Right lobe of liver (tissue), 6 donors: ENCODE measurements at places on chromosomes 6 and 20.

DNA sequence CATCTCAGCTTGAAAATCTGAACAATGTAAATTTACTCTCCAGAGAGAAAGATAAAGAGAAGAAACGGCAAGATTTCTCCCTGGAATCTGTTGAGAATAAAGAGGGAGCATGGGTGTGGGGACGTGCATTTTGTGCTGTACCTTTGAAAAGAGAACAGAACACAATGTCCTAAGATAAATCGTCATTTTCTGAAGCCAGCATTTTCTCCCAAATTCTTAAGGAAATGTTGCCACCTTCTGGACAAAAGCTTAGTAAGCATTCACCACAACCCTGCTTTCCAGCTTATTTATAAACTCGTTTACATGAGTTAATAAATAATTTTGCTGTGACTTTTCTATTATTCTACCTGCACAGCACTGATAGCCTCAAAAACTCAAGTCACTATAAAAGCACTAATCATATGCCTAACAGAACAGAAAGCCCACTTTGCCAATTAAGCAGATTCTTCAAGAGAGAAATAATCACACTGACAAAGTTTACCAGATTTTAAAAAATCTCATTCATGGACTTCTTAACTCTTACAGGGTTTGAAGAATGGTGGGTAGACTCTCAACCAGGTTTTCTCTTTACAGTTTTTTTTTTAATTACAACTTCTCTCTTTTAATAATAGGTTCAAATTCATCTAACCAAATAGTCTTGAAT is 155.8 kb downstream of the MBOAT1 start:
- DNase-seq: no peak

- no peak for DNase-seq
Measured at GRCh38 chr6:96795481-96795880, 41.8 kb downstream of the GPR63 start.

- no peak for DNase-seq
Measured at GRCh38 chr6:22236626-22237414, 60.0 kb downstream of the PRL start.

GRCh38 chr20:62117658-62118057 is 4.6 kb upstream of the LSM14B start:
- DNase-seq: no peak

DNA sequence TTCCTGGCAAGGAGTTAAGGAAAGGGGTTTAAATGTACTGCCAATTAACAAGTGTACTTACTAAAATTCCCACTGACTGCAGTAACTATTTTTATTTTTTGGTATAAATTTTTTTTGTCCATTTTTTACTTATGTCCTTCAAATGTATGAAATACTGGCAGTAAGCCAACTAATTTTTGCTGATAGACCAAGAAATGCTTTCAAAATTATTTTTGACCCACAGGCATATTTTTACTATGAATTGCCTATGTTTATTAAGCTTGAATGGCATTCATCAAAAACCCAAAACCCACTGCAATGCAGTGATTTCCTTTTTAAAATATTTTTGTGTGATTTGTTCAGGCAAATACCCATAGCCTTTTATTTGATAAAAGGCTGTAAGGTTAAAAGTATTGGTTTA is 560.1 kb downstream of the UTRN start:
- no peak for DNase-seq

DNA sequence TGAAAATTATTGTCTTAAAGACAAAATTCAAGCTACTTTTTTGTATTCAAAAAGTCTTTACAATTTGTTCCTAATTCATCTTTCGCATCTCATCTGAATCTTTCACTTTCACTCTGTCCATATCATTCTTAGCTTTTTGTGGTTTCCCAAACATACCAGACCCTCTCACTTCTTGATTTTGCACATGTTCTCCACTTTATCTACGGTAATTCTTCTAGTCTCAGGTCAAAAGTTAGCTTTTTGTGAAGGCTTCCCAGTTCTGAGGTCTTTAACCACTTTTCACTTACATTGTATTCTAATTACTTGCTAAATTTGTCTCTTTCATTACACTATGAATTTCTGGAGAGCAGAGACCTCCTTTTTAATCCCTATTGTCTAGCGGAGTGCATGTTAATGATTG is 34.6 kb upstream of the EPHA7 start:
- no peak for DNase-seq

DNA sequence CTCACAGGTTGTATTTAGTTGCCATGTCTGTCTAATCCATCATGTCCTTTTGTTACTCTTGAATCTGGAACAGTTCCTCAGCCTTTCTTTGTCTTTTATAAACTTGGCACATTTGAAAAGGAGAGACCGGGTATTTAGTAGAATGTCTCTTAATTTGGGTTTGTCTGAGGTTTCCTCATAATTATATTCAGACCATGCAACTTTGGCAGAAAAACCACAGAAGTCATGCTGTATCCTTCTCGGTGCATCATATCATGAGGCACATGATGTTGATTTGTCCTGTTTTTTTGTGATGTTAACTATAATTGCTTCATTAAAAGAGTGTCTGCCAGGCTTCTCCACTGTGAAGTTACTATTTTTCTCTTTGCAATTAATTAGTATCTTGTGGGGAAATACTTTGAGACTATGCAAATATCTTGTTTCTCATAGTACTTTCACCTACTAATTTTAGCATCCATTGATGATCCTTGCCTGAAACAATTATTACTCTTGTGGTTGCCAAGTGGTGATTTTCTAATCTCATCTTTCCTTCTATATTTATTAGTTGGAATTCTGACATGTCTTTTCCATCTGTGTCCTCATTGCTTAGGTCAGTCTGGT is 837.3 kb downstream of the DHX35 start:
- DNase-seq: no peak
